ENCODE measurements at places on chromosomes 2 and 18.

- no peak for DNase-seq
Measured at GRCh38 chr2:143684551-143685320, 555.5 kb downstream of the ARHGAP15 start.

GRCh38 chr2:40256649-40257048 is 195.2 kb downstream of the SLC8A1 start:
- DNase-seq, result no peak

DNA sequence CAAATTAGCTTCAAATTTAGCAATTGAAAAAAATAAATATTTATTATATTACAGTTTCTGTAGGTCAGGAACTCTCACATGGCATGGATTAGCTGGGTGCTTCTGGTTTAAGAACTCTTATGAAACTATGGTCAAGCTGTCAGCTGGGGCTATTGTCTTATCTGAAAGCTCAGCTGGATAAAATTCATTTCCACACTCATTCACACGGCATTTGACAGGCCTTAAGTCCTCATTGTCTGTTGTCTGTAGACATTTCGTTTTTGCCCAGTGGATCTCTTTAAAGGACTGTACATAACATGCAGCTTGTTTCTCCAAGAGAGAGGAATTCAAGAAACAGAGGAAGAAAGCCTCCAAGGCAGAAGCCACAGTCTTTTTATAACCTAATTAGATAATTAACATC is 1556.8 kb upstream of the SLC39A10 start:
- DNase-seq, result no peak

DNA sequence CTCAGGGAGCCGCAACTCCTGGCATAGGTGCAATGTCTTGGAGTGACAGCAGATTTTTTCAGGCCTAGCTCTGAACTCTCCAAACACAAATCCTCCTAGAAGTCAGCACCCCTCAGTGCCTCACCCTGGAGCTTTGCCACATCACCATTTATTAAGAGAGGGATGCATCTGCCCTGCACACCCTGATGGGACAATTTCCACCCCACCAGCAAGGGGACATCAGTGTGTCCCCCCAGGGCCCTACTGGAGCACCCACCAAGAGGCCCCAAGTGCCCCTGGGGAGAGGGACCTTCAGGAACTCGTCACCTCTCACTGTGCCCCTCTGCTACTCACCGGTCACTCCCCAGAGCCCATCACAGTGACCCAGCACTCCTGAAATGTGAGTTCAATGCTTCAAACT is 144.7 kb downstream of the NDUFA10 start:
- DNase-seq, result no peak

DNA sequence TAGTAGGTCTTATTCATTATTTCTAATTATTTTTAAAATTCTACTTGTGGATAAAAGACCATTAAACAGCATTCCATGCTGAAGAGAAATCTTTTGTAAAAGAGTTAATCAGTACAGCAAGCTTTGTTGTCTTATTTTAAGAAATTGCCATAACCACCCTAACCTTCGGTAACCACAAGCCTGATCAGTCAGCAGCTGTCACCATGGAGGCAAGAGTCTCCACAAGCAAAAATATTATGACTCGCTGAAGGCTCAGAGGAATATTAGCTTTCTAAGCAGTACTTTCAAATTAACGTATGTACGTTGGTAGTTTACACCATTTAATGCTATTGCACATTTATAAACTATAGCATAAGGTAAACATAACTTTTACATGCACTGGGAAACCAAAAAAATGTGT is 650.5 kb upstream of the LINC00305 start:
- no peak for DNase-seq

DNA sequence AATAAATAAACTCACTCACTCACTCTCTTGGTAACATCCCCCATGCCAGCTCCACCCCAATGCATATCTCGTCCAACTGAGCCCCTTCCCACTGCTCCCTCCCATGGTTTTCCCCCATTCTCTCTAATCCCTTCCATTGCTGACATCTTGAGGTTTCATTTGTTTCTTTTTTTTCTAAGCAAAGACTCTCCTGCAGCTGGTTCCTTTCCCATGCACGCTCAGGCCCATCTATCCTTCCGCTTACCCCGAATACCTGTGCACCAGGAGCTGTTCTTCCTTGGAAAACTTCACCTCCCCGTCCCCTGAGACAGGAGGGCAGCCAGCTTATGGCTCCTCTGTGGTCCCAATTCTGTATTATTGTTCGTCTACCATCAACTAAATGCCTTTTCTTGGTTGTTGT is 41.7 kb upstream of the IGFBP2 start:
- no peak for DNase-seq

GRCh38 chr2:50783111-50783510 is 248.8 kb downstream of the NRXN1 start:
- DNase-seq, result no peak

DNA sequence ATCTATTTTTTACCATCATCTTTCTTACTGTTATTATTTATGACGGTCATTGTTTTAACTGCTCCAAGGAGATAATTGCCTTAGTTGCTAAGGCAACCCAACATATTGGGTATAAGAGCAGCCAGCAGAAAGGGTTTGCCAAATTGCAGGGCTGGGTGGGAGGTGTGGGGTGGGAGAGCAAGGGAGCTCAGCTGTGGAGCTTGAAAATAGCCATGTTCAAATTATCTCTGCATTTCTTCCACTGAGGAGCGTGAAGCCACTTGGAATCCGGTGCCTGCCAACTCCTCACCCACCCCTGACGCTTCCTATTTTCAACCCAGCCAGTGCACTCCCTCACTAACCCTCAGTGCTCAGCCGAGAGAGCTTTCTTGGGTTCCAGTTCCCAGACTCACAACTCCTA is 60.8 kb downstream of the SETBP1 start:
- DNase-seq, result no peak

- no peak for DNase-seq
Measured at GRCh38 chr2:109148991-109149645, 20.1 kb downstream of the SH3RF3 start.

DNA sequence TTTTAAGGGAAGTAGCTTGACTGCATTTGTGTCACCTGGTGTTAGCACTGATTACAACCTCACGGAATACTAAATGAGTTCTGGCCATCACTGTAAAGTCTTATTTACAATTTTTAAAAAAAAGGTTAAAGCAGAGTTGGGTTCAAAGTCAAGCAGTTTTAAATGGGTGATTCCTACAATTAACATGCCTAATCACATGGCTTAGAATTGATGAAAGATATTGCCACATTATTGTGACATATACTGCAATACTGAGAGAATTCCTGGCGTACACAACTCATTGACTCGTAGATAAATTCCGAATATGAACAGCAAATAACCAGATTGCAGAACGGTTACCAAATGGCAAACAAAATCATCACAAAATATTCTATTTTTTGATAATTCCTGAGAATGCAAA is 34.2 kb downstream of the ROCK2 start:
- DNase-seq, result no peak

GRCh38 chr2:242038928-242039341 is 169.4 kb downstream of the RTP5 start:
- no peak for DNase-seq

- DNase-seq, result no peak
Measured at GRCh38 chr2:16408331-16409005, 257.2 kb downstream of the CYRIA start.

DNA sequence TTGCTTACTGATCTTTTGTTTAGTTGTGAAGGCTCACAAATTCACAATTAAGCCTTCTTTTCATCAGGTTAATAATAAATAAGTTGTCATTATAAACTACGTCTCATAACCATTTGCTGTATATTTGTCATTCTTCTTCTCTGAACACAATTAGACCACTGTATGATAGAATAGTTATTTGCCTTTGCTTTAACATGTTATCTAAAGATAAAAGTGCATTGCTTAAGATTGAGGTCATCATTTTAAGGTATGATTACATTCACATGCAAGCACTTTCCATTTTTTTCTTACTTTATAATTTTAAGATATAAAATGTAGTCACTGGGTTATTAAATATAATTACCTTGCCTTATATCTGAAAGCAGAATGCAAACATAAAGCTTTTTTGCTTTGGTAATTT is 80.1 kb upstream of the GLS start:
- DNase-seq, result no peak

DNA sequence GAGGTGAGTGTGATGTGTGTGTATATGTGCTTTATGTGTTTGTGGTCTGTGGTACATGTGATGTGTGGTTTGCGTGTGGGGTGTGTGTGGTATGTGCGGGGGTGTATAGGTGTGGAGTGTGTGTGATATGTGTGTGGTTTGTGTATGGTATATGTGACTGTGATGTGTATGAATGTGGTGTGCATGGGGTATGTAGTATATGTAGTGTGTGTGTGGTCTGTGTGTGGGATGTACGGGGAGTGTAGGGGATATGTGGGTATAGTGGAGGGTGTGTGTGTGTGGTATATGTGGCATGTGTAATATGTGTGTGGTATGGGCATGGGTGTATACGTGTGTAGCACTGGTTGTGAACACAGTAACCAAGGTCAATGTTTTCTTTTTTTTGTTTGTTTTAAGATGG is 87.4 kb downstream of the ZNF385B start:
- DNase-seq, result no peak

GRCh38 chr18:22229456-22230124 is 60.2 kb downstream of the GATA6 start:
- DNase-seq, result no peak

GRCh38 chr2:196987298-196987648 is 60.8 kb upstream of the PGAP1 start:
- DNase-seq, result no peak

- no peak for DNase-seq
Measured at GRCh38 chr2:9298583-9298982, 92.0 kb downstream of the ASAP2 start.

GRCh38 chr18:10329101-10329500 is 125.3 kb upstream of the APCDD1 start:
- no peak for DNase-seq

DNA sequence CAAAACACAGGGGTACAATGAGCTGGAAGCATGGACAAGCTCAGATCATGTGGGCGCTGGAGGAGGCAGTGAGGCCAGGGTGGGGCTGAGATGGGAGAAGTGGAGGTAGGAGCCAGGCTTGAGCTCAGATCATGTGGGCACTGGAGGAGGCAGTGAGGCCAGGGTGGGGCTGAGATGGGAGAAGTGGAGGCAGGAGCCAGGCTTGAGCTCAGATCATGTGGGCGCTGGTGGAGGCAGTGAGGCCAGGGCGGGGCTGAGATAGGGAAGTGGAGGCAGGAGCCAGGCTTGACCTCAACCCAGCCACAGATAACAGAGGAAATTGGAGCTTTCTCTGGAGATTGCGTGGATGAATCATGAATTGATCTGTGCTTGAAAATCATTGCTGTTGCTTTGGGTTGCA is 48.3 kb upstream of the TMEM18 start:
- DNase-seq, result no peak

GRCh38 chr2:9247177-9247576 is 40.6 kb downstream of the ASAP2 start:
- no peak for DNase-seq

DNA sequence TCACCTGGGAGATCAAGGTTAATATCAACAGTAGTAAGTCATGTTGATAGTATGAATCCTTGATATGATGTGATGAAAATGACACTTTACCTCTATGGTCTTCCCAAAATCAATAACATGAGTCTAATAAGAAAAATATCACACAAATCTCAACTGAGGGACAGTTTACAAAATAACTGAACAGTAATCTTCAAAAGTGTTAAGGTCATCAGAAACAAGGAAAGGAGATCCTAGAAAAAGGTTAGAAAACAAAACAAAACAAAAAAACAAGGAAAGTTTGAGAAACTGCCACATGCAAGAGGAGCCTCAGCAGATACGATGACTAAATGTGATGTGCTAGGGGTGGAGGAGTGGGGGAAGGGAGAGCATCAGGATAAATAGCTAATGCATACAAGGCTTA is 16.2 kb downstream of the MCEE start:
- no peak for DNase-seq

- DNase-seq, result no peak
Measured at GRCh38 chr2:120301284-120301683, 44.7 kb upstream of the INHBB start.

GRCh38 chr2:50431958-50432650 is 599.8 kb downstream of the NRXN1 start:
- no peak for DNase-seq

DNA sequence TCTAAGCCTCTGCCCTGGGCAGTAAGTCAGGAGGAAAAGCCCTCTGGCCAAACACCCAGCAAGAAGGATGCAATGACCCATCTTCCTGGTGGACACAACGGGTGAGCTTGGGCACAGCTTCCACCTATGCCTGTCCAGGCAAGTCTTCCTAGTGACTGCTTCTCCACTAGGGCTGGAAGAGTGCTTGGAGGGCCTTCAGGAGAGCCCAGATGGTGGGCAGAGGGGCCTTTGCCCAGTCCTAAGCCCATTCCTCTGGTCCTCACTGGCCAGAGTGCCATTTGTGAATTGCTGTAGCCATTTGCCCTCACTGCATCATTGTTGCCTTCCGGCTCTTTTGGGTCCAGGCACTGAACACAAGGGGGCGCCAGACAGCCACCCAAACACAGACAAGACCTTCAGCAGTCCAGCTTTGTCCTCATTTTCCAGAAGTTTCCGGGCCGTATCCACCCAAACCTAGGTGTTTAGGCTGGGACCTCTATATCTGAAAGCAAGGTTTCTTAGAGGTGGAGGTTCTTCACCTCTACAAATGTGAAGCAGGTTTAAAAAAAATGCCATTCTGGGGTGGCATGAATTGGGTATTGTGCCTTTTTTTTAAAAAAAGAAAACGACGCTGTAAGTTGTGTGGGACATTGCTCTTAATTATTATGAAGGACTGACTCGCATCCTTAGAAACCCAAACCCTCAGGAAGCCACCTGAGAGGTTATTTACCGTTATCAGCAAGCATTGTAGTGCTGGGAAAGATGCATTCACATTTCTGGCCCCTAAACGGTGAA is 29.5 kb downstream of the PAX8 start:
- peak; percentile 78 for DNase-seq

DNA sequence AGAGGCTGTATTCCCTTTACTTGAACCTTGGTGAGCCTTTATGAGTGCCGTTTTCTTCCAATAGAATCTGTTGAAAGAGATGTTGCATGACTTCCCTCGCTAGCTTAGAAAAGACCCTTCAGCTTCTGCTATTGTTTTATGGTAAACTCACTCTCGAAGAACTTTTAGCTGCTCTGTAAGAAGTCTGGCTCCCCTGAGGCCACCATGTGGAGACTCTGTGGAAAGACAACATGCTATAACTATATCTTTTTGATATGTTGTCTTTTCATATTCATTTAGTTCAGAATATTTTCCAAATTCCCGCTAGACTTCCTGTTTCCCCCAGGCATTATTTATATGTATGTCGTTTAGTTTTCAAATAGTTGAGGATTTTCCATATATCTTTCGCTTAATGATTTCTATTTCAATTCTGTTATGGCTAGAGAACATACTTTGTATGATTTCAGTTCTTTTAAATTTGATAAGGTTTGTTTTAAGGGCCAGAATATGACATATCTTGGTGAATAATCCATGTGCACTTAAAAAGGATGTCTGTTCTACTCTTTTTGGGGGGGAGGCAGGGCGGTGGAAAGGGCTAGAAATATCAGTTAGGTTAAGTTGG is 64.1 kb downstream of the PTPN4 start:
- DNase-seq, result no peak

Data from stimulated activated CD4-positive, alpha-beta T cell treated with anti-CD3 and anti-CD28 coated beads, Interleukin-2, amount 100 ng/mL, for 48 hours (primary cell).